ENCODE measurements at places on chromosomes 6 and 20. TPM values are rescaled to one million over a fixed set of nuclear protein-coding genes. Genes with fewer than 3 reads are reported as not detected.

The FRK gene
- 2.2 TPM for polyA plus RNA-seq

The FBXL4 gene
- polyA plus RNA-seq, result 6.6 TPM

- DNase-seq, result no peak
These were observed 362.5 kb downstream of the PREX1 start for GRCh38 chr20:48465271-48465670.

DNA sequence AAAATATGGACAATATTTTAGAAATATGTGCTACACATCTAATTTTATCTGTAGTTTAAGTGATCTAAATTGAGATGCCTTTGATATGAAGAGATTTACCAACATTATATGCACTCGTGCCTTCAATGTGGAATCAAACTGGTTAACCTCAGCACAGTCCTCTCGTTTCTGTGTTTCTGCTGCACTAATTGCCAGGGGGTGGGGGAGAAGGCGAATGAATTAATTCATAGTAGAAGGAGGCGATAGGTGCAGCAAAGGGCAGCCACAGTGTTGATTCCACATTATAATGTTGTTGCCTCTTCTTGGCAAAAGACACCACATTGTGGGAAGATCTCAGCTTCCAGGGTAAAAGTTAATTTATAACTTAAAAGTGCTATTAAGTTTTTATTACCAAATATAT is 161.6 kb downstream of the QKI start:
- DNase-seq, result no peak

- no peak for DNase-seq
These were observed 10.8 kb upstream of the NHSL1 start for GRCh38 chr6:138510093-138510492.

DNA sequence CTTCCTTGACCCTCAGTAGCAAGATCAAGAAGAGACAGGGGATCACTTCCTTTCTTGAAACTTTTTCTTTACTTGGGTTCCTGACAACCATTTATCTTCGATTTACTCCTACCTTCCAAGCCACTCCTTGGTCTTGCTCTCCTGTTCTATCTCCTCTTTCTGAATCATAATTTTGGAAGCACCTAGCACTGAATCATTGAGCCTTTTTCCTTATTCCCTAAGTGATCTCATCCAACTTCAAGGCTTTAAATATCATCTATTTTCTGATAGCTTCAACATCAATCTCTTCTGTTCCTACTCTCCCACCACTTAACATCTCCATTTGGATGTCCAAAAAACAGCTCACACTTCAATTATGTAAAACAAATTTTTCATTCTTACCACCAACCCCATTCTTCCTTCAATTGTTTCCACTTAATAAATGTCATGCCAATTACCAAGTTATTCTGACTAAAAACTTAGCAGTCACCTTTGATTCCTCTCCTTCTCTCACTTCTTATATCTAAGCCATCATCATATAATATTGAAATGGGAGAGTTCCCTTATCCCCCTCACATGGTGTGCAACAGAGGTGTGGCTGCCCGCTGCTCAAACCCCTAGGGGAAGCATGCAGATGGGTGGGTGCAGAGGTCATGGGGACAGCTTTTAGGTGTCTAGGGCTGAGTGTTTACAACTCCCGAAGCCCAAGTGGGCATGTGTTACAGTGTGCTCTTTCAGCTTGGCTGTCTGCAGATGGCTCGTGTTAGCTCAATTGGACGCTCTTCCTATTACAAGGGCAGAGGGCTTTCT is 23.4 kb upstream of the TRDN start:
- DNase-seq, result no peak

The KIF25 gene
- 0.49 TPM for polyA plus RNA-seq

DNA sequence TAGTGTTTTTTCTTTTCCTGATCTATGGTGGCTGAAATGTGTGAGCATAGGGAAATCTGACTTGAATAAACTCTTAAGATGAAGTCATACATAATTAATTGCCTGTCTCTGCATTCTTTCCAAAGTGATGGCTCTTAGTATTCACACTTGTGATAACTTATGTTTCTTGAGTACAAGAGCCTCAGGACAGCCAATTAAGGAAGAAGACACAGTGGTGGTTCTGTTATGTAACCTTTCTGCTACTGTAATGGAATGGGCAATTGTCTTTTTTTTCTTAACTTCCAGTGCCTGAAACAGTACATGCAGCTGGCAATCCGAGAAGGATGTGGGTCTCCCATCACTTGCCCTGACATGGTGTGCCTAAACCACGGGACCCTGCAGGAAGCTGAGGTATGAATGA is 40.1 kb downstream of the RNF144B start:
- DNase-seq, result no peak

GRCh38 chr6:105794239-105794638 is 291.9 kb upstream of the PRDM1 start:
- DNase-seq, result peak; percentile 66

The BACH2 gene
- 0.01 TPM for polyA plus RNA-seq

- no peak for DNase-seq
These were observed 39.2 kb upstream of the SPACA1 start for GRCh38 chr6:88008411-88008810.

The JAG1 gene
- polyA plus RNA-seq, result 75.7 TPM

The TSPO2 gene
- not detected for polyA plus RNA-seq

- DNase-seq, result no peak
These were observed 350.5 kb downstream of the DHX35 start for GRCh38 chr20:39312676-39313075.

DNA sequence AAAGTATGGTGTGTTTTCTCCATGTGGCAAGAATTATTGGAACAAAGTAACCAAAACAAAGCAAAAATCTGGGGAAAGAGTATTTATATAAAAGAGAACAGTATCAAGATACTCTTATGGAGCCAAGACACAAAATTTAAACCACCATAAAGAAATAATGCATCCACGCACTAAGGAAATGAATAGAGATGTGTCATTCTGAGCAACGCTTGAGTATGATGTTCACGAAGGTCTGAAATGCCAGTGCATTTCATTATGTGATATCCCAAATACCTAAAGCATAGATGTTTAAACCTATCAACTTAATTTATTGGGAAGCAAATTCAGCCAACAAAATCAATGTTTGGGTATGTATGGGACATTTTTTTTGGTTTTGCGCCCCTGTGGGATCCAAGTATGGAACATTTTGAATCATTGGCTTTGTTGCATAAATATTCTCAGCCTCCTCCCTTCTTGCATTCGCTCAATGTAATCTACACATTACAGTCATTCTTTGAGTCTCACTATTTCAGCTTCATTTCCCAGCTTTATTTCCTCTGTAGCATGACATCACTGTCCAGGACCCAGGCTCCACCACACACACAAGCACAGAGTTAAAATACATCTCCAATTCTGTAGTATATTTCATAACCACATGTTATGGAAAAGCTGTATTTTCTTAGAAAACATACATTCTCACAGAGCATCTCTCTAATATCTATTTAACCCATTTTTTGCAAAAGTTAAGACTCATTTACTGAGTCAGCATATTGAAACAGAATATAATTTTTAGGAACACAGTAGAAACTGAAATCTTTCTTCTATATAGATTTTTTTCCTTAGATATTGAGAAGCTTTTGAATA is 11.6 kb upstream of the MOXD1 start:
- no peak for DNase-seq

The MOG gene
- not detected for polyA plus RNA-seq

- no peak for DNase-seq
These were observed 95.4 kb downstream of the ANKS1A start for GRCh38 chr6:34984416-34984815.

- DNase-seq, result no peak
These were observed 55.7 kb downstream of the HNF4A start for GRCh38 chr20:44411020-44411756.

- DNase-seq, result no peak
These were observed 310.4 kb upstream of the MOCS1 start for GRCh38 chr6:40244699-40245098.

- DNase-seq, result peak; percentile 89
These were observed 1.9 kb upstream of the AP5S1 start for GRCh38 chr20:3818155-3819151.

DNA sequence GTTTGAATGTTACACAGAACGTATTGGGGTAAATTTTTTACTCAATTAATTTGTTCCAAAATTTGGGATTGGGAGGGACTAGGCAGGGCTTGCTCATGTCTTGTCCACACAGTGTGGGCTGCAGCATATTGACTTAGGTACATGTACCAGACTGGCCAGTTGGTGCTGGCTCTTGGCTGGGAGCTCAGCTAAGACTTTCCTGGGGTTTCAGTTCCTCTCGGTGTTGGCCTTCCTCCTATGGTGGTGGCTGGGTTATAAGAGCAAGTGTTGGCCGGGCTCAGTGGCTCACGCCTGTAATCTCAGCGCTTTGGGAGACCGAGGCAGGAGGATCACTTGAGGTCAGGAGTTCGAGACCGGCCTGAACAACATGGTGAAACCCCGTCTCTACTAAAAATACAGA is 4.9 kb downstream of the CENPQ start:
- no peak for DNase-seq

The SNX3 gene
- polyA plus RNA-seq, result 102 TPM

The FOXA2 gene
- 20.3 TPM for polyA plus RNA-seq

The PLA2G7 gene
- not detected for polyA plus RNA-seq

DNA sequence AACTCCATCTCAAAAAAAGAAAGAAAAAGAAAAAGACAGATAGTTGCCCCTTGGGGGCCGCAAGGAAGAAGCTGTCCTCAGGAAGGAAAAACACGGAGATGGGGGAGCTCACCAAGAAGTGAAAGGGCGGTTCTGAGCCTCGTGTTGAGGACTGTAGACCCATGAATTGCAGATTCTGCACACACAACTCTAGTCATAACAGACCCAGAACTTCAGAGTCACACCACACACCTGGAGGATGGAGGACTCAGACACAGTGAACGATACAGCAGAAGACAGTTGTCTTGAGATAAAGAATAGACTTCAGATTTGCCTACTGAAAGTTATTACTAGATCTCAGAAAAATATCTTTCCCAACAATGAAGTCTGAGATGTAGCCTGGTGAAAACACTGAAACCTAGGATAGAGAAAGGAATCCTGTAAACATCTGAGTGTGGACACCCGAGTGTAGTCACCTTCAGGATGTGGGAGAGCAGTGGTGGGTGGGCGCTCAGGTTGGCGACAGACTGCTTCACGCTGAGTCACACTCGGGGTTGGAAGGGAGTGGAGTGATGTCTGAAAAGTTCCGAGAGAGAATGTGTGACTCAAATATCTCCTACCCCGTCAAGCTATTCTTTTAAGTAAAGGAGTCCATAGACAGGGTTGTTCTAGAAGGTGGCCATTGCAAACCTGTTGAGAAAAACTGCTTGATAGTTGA is 88.1 kb downstream of the MAP3K4 start:
- DNase-seq, result no peak

The OR2H1 gene
- not detected for polyA plus RNA-seq

GRCh38 chr6:96162711-96163120 is 146.9 kb downstream of the FUT9 start:
- DNase-seq, result no peak

- DNase-seq, result no peak
These were observed 53.9 kb downstream of the PXDC1 start for GRCh38 chr6:3697609-3698008.

DNA sequence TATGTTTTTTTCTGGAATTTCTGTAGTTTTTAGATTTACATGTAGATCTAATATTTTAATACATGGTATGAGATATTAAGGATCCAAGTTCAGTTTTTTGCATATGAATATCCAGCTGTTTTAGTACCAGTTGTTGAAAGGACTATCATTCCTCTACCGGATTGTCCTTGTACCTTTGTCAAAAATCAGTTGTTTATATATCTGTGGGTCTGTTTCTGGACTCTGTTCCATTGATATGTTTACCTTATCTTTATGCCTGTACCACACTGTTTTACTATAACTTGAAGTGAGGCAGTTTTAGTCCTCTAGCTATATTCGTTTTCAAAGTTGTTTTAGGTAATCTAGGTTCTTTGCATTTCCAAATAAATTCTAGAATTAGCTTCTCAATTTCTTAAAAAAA is 47.7 kb downstream of the CBFA2T2 start:
- DNase-seq, result no peak

GRCh38 chr6:105608711-105609374 is 206.0 kb upstream of the PREP start:
- DNase-seq, result peak; percentile 80

The LHFPL5 gene
- 0.16 TPM for polyA plus RNA-seq

The RAET1G gene
- 24.4 TPM for polyA plus RNA-seq

DNA sequence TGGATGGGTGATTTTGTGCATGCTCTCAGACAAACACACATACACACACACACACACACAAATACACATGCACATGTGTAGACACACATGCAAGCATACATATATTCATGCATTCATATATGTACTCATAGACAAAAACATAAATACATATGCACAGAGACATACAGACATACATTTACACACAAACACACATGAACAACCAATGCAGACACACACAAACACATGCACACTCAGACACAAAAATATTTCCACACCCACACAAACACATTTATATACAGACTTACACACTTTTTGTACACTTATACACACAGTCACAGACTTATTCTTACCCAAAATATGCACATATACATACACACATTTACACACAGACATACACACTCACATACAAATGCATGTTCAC is 94.9 kb upstream of the NKX2-2 start:
- DNase-seq, result no peak

The DLK2 gene
- 2.6 TPM for polyA plus RNA-seq

DNA sequence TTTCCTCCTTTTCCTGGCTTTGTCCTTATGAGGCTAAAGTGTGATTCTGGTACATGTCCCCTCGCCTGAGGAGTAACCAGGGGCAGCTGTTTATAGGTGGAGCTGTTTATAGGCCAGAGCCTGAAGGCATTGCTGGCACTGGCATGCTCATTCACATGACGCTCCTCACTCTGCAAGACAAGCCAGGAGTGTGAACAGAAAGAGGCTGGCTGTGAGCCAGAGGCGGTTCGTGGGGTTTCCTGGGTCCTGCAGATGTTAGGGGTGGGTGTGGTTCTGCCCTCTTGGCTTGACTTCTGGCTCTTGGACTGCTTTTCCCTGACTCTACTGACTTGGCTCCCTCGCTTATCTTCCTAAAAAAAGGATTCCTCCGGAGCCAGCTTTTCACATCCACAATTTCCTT is 12.8 kb upstream of the MDFI start:
- no peak for DNase-seq

The CYP24A1 gene
- 623 TPM for polyA plus RNA-seq

DNA sequence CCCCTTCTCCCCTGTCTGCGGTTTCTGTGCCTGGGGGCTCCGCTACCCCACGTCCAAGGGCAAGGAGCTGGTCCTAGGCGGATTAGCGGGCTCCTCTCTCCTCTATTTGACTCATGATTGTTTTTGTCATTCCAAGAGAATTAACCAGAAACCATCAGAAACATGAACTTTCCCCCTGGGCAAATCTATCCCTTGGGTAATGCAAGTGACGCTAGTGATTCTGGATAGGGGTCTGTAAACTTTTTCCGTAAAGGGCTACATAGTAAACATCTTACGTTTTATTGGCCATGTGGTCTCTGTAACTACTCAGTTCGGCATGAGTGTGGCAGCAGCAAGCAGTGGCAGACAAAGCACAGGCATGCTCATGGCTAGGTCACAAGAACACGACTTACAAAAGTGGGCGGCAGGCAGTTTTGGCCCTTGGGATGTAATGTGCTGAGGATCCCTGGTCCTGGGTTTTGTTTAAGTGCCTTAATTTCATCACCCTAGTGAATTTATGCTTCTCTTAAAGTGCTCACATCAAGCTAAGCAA is 654 bp downstream of the CST11 start:
- no peak for DNase-seq

- DNase-seq, result no peak
These were observed 60.1 kb upstream of the PRSS16 start for GRCh38 chr6:27187231-27188060.

The TSBP1 gene
- polyA plus RNA-seq, result not detected
